ENCODE measurements at places on chromosomes 13 and 19. TPM values are rescaled to one million over a fixed set of nuclear protein-coding genes. Genes with fewer than 3 reads are reported as not detected.

Gene ATP12A
- total RNA-seq, result 2.1 TPM

Gene IQCN
- total RNA-seq, result 58.7 TPM

Gene ZBTB32
- not detected for total RNA-seq

Gene GPR12
- total RNA-seq, result not detected

Gene RFPL4A
- not detected for total RNA-seq

Gene ANKRD24
- total RNA-seq, result 0.46 TPM

Gene CYP2S1
- total RNA-seq, result 18.9 TPM

Gene GPC6
- 7.3 TPM for total RNA-seq

Gene MYO16
- 0.55 TPM for total RNA-seq

Gene TMEM272
- not detected for total RNA-seq

Gene NDUFS7
- total RNA-seq, result 105 TPM

Gene PPM1N
- 0.89 TPM for total RNA-seq

Gene EPN1
- total RNA-seq, result 146 TPM

Gene FUT6
- total RNA-seq, result 0.67 TPM

Gene OR10H5
- not detected for total RNA-seq

Gene C19orf25
- 27.2 TPM for total RNA-seq

Gene FAM83E
- total RNA-seq, result 24.0 TPM

Gene PSPN
- 1.3 TPM for total RNA-seq

Gene SULT2A1
- total RNA-seq, result not detected

Gene OR10H1
- total RNA-seq, result not detected

Gene KIR3DL2
- total RNA-seq, result not detected

Gene IZUMO2
- total RNA-seq, result not detected

Gene TMPRSS9
- total RNA-seq, result not detected

Gene LHB
- 0.77 TPM for total RNA-seq

Gene KLK3
- total RNA-seq, result not detected

Gene AP3D1
- total RNA-seq, result 73.5 TPM

Gene NKPD1
- 0.07 TPM for total RNA-seq

Gene GRK1
- total RNA-seq, result 5.2 TPM

Gene KLK10
- 21.7 TPM for total RNA-seq

Gene CGB2
- total RNA-seq, result not detected

Gene IL11
- total RNA-seq, result not detected

Gene CRX
- not detected for total RNA-seq

Gene ZNF724
- 2.7 TPM for total RNA-seq

Gene ZSCAN4
- total RNA-seq, result not detected

Gene FGF22
- total RNA-seq, result not detected

Gene ZNF442
- 6.3 TPM for total RNA-seq

Gene MEGF8
- 15.2 TPM for total RNA-seq

Gene AMER2
- 0.30 TPM for total RNA-seq

Gene S1PR2
- total RNA-seq, result 30.0 TPM

Gene SRRM5
- total RNA-seq, result 1.7 TPM

Gene LILRB1
- total RNA-seq, result 14.4 TPM

Gene SPC24
- 1.4 TPM for total RNA-seq

Gene OR7A5
- total RNA-seq, result not detected

Gene ZSCAN22
- total RNA-seq, result 1.8 TPM
